ENCODE measurements at places on chromosomes 13 and 19.

DNA sequence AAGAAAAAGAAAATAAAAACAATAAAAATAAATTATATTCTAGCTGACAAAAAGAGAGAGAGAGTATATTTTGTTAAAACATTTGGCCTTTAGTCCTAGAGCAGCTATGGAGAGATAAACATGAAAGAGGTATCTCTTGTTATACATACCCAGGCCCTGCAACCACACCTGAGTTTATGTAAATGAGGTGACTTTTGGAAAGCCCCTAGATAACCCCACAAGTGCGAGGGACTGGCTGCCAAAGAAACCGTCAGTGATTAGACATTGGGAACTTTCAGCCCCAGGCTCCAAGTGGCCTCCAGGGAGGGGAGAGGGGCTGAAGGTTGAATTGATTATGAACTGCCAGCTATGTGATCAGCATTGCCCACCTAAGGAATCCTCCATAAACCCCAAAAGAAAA lies 2.1 kb upstream of the NLRP7 start:
- H3K27ac ChIP-seq = no peak overlapping the region
- DNase-seq = no peak
- H3K4me1 ChIP-seq = no peaks in the 10 kb centered on the region
- no peak overlapping the region for H3K4me3 ChIP-seq

DNA sequence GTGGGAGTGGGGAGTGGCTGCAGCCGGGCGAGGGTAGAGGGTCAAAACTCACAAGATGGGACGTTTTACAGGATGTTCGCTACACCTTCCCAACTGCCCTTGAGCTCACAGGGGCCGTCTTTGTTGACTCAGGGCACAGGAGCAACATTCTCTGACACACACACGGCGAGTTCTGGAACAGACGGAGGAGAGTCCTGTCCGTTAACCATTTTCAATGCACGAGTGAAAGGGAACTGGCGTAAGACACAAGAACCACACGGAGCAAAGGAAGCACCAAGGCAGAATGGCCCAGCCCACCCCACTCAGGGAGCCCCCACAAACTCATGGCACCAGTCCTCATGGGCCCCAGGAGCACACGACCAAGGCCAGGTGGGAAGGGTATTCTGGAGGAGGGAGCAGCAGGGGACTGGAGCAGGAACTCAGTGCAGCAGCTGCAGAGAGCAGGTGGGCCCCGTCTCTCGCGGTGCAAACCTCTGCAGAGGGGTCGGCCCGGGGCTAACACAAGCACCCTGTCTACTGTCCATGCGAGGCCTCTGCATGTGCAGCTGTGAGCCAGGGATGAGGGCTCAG lies 37.9 kb upstream of the ISYNA1 start:
- H3K27ac ChIP-seq = peak overlapping the region; percentile 68
- DNase-seq = no peak
- peaks cover under 1% of the 10 kb centered on the region for H3K36me3 ChIP-seq
- H3K4me1 ChIP-seq = peaks cover 82% of the 10 kb centered on the region

DNA sequence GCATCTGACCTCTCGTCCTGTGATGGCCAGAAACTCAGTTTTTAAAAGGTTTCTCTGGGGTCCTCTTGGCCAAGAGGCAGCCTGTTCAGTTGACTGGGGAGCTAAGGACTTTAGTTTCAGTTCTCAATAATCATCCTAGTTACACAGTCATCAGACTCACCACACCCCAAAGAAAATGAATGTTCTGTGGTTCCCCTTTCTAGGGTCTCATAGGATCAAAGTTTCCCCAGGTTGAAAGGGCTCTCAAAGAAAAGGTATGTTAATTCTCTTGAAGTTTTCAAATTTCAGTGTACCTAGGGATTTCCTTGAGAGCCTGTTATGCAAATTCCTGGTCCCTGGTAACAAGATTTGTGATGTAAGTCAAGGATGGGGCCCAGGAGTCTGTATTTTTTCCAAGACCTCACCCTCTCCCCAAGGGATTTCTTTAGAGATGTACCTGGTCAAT lies 94.9 kb downstream of the FAM216B start:
- DNase-seq = no peak
- no peaks in the 10 kb centered on the region for H3K4me1 ChIP-seq
- no peak overlapping the region for H3K27ac ChIP-seq
- H3K27me3 ChIP-seq = no peaks in the 10 kb centered on the region

DNA sequence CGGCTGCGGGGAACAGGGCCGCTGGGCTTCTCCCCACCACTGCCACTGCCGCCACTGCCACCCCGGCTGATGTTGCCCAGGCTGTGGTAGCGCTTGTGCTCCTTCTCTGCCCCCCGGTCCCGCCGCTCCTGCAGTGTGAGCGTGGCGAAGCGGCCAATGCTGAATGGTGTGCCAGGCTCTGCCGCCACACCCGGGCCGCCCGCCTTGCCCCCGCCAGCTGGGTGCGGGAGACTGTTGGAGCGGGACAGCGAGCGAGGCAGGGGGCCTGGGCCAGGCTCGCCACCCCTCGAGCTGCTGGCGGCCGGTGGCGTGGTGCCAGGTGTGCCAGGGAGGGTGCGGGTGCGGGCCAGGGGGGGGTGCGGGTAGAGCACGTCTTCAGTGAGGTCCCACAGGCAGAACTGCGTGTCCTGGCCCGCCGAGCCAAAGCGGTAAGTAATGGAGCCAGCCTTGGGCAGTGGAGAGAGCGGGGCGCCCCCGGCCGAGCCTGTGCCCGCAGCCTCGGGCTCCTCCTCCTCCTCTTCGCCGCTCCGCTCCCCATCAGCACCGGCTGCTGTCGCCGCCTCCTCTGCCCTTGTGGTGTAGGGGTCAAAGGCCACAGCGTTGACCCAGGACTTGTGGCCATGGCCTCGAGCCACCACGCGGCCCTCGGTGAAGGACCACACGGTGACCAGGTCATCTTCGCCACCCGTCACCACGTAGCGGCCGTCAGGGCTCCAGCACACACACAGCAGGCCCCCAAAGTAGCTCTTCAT lies 3.7 kb upstream of the DMPK start:
- peaks cover 20% of the 10 kb centered on the region for H3K36me3 ChIP-seq
- no peak for DNase-seq
- H3K27me3 ChIP-seq = no peaks in the 10 kb centered on the region
- H3K4me3 ChIP-seq = no peak overlapping the region
- no peak overlapping the region for H3K27ac ChIP-seq

DNA sequence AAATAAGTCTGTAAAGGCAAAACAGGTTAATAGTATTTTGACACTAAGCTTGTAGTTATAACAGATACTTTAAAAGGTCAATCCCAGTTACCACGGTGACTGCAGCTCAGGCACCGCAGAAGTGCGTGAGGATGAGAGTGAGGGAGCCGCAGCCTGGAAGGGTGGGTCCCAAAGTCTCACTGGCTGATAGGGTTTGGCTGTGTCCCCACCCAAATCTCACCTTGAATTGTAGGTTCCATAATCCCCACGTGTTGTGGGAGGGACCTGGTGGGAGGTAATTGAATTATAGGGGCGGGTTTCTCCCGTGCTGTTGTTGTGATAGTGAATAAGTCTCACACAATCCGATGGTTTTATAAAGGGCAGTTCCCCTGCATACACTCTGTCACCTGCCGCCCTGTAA lies 40.0 kb upstream of the GAS6 start:
- H3K27ac ChIP-seq = no peak overlapping the region
- peaks cover 4% of the 10 kb centered on the region for H3K27me3 ChIP-seq
- no peak for DNase-seq
- H3K4me3 ChIP-seq = no peak overlapping the region
- no peaks in the 10 kb centered on the region for H3K36me3 ChIP-seq

DNA sequence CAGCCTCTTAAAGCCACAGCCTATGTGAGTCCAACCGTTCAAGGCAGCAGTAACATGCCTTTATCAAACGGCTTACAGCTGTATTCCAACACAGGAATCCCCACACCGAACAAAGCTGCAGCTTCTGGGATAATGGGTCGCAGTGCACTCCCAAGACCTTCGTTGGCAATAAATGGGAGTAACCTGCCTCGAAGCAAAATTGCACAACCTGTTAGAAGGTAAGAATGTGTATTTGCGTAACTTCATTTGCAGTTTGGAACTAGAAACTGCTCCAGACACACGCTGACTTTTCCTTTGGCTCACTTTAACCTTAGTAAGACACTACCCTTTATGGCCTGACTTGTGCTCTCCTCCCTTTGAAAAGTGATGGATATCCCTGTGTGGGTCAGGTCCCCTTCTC lies 63.4 kb downstream of the SLAIN1 start:
- H3K36me3 ChIP-seq = peaks cover 16% of the 10 kb centered on the region
- DNase-seq = no peak
- no peaks in the 10 kb centered on the region for H3K4me1 ChIP-seq
- H3K4me3 ChIP-seq = no peak overlapping the region

GRCh38 chr19:8123683-8124082 lies 25.7 kb downstream of the FBN3 start:
- no peaks in the 10 kb centered on the region for H3K4me1 ChIP-seq
- no peaks in the 10 kb centered on the region for H3K36me3 ChIP-seq
- H3K4me3 ChIP-seq = no peak overlapping the region
- no peaks in the 10 kb centered on the region for H3K27me3 ChIP-seq
- DNase-seq = no peak

DNA sequence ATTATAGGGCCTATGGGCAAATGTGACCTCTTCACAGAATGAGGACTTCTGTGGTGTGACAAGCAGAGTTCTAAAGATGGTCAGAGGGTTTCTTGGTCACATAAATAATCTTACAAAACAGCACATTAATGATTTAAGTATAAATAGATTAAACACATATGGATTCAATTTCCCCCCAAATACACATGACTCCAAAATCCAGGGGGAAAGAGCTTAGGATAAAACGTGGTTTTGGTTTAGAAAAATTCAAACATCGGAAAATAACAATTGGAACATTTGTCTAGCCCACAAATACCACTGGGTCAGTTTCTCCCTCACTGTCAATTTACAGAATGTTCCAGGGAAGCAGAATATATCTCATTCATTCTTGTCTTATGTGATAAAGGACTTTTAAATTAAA lies 283.1 kb downstream of the COG6 start:
- no peak overlapping the region for H3K4me3 ChIP-seq
- H3K36me3 ChIP-seq = no peaks in the 10 kb centered on the region
- H3K4me1 ChIP-seq = peaks cover 9% of the 10 kb centered on the region
- no peak for DNase-seq

GRCh38 chr19:6358003-6358402 lies 3.3 kb upstream of the CLPP start:
- no peak for DNase-seq
- no peaks in the 10 kb centered on the region for H3K27me3 ChIP-seq

GRCh38 chr19:41796901-41797300 lies 514 bp downstream of the CEACAM3 start:
- no peaks in the 10 kb centered on the region for H3K36me3 ChIP-seq
- no peak for DNase-seq
- H3K27ac ChIP-seq = no peak overlapping the region
- H3K4me3 ChIP-seq = no peak overlapping the region

DNA sequence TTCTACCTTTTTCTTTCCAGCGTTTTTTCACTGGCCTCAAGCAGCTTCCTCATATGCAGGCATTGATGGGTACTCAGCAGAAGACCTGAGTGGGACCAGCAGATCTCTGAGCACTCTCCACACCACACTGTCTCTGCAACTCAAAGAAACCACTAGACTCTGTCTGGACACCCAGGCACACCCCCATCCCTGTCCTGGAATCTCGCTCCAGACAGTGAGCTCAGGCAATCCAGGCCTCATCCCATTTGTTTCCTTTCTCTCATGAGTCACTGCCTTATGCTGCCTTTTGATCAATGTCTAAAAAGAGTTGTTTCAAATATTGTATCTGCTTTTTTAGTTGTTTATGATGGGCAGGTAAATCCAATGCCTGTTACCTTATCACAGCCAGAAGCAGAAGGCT lies 19.7 kb upstream of the POP4 start:
- H3K4me3 ChIP-seq = no peak overlapping the region
- no peaks in the 10 kb centered on the region for H3K36me3 ChIP-seq
- H3K27ac ChIP-seq = no peak overlapping the region
- H3K27me3 ChIP-seq = no peaks in the 10 kb centered on the region

DNA sequence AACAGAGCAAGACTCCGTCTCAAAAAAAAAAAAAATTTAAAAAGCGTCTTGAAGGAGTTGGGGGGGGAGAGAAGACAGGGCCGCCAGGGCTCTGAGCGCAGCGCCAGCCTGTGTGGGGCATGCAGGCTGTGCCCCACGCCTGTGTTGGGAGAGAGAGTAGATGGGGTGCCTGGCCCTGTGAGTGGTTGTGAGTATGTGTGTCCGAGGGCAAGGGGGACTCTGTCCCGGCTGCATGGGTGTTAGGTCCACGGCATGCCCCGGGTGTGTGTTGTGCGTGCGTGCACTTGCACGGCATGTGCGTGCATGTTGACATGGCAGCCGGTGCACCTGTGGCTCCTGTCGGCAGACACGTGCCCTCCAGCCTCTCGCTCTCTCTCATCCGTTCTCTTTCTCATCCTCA lies 3.4 kb downstream of the MAP2K7 start:
- peaks cover 12% of the 10 kb centered on the region for H3K36me3 ChIP-seq
- no peak overlapping the region for H3K27ac ChIP-seq
- no peaks in the 10 kb centered on the region for H3K27me3 ChIP-seq
- peaks cover 32% of the 10 kb centered on the region for H3K4me1 ChIP-seq

- H3K4me3 ChIP-seq = no peak overlapping the region
- H3K27me3 ChIP-seq = no peaks in the 10 kb centered on the region
- DNase-seq = no peak
- no peaks in the 10 kb centered on the region for H3K4me1 ChIP-seq
Observed at GRCh38 chr19:30566681-30567420, 194.7 kb downstream of the ZNF536 start.

DNA sequence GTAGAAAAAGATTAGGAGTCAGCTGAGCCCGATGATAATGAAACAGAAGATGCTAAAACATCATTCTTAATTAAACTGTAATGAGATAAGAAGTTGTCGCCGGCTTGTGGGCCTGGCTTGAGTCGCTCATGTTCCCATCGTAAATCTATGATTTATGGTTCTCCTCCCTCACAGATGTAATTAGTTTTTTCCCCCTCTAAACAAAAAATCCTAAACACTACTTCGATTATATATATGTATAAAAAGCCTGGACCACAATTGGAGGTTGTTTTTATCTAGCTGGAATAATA lies 151.3 kb downstream of the PTPRS start:
- H3K4me1 ChIP-seq = no peaks in the 10 kb centered on the region
- DNase-seq = no peak
- no peaks in the 10 kb centered on the region for H3K27me3 ChIP-seq
- no peaks in the 10 kb centered on the region for H3K36me3 ChIP-seq
- H3K4me3 ChIP-seq = no peak overlapping the region
- no peak overlapping the region for H3K27ac ChIP-seq

- H3K4me3 ChIP-seq = peak overlapping the region; percentile 77
- no peak overlapping the region for H3K27ac ChIP-seq
- H3K27me3 ChIP-seq = peaks cover 4% of the 10 kb centered on the region
- H3K36me3 ChIP-seq = no peaks in the 10 kb centered on the region
- peaks cover 33% of the 10 kb centered on the region for H3K4me1 ChIP-seq
Observed at GRCh38 chr19:55082020-55082851, 6.6 kb downstream of the EPS8L1 start.

GRCh38 chr19:4060621-4061177 lies 6.0 kb downstream of the ZBTB7A start:
- peak overlapping the region; percentile 64 for H3K27ac ChIP-seq
- H3K36me3 ChIP-seq = no peaks in the 10 kb centered on the region
- peaks cover 73% of the 10 kb centered on the region for H3K4me1 ChIP-seq
- no peaks in the 10 kb centered on the region for H3K27me3 ChIP-seq
- no peak for DNase-seq
- H3K4me3 ChIP-seq = no peak overlapping the region

GRCh38 chr19:12052091-12052496 lies 667 bp downstream of the ZNF878 start:
- H3K36me3 ChIP-seq = no peaks in the 10 kb centered on the region
- peaks cover 13% of the 10 kb centered on the region for H3K4me1 ChIP-seq
- peak overlapping the region; percentile 55 for H3K4me3 ChIP-seq
- H3K27ac ChIP-seq = no peak overlapping the region
- H3K27me3 ChIP-seq = no peaks in the 10 kb centered on the region

- DNase-seq = no peak
- H3K27me3 ChIP-seq = no peaks in the 10 kb centered on the region
- H3K4me1 ChIP-seq = no peaks in the 10 kb centered on the region
- H3K36me3 ChIP-seq = no peaks in the 10 kb centered on the region
- no peak overlapping the region for H3K27ac ChIP-seq
Observed at GRCh38 chr13:45690636-45691035, 11.5 kb upstream of the CBY2 start.

Data from CD4-positive, alpha-beta memory T cell (primary cell).